ENCODE measurements at places on chromosomes 1 and 21.

DNA sequence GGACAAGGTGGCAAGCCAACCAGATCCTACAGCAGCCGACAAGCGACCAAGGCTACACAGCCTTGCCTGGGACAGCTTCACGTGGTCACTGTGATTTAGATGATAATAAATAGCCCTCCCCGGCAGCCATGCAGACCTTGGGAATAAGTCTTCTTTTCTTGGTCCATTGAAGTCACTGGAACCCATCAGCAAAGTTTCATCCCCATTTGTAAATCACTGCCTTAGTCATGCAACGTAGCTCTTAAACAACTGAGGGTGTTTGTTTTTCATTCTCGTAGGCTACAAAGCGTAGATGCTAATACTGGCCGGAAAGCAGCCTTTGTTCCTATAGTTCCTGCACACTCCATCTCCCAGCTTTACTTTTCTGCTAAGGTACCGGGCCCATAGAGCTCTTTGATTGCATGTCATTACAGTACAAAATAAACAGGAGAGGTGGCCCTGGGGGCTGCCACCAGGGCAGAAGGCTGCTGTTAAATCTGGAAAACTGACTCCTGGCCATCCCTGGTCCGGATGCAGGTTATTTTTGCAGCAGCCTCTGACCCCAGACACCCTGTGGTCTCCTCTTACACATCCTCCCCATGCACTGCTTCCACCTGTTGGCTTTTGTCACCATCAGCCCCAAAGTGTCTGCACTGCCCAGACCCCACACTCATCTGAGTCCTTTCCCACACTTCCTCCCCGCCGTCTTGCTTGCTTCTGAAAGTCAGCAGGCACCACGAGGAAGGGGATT lies 105.5 kb downstream of the TOMM20 start:
- DNase-seq = no peak

- no peak for DNase-seq
Measured at GRCh38 chr1:220700556-220701179, 10.5 kb downstream of the C1orf115 start.

GRCh38 chr1:20511518-20512428 lies 3.8 kb upstream of the MUL1 start:
- no peak for DNase-seq

DNA sequence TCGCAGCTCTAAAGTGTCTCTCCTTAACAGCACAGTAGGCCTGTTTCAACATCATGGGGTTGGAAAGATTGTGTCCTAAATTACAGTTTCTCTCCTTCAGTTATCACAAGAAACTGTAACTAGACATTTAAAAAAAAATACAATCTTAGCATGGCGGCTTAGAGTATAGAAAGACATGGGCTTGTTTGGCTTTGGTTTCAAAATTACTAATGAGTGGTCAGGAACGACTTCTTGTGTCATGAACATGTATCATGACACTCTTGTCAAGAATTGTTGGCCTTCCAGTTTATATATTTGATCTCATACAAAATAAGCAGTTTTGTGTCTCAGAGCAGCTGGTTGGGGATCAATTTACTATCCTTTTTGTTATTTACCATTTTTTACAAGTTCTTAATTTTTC lies 2.1 kb downstream of the GJA8 start:
- DNase-seq = no peak

DNA sequence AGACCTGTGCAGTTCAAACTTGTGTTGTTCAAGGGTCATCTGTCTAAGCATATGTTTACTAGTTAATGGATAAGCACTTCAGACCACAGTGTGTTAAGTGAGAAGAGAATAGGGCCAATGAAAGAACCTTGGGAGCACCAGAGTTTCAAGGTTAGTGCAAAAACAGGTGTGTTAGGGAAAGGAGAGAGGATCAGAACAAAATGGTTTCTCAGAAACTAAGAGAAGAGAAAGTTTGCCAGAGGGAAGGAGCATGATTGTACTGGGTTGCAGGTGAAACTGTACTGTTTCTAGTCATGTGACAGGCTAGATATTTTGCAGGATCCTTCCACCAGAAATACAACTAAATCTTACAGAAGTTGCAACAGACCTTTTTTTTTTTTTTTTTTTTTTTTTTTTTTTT lies 23.3 kb downstream of the RPRD2 start:
- DNase-seq = no peak

Data from stimulated activated CD4-positive, alpha-beta T cell treated with anti-CD3 and anti-CD28 coated beads, Interleukin-1b, Interleukin-23, amount 100 ng/mL, for 1 hour (primary cell).